SK-MEL-5 (cell line): ENCODE measurements at places on chromosomes 1 and 21.

GRCh38 chr1:152148051-152148450, 11.0 kb downstream of the RPTN start:
- no peak for DNase-seq

GRCh38 chr1:23263380-23263887, 46.1 kb upstream of the HTR1D start:
- no peak for DNase-seq

DNA sequence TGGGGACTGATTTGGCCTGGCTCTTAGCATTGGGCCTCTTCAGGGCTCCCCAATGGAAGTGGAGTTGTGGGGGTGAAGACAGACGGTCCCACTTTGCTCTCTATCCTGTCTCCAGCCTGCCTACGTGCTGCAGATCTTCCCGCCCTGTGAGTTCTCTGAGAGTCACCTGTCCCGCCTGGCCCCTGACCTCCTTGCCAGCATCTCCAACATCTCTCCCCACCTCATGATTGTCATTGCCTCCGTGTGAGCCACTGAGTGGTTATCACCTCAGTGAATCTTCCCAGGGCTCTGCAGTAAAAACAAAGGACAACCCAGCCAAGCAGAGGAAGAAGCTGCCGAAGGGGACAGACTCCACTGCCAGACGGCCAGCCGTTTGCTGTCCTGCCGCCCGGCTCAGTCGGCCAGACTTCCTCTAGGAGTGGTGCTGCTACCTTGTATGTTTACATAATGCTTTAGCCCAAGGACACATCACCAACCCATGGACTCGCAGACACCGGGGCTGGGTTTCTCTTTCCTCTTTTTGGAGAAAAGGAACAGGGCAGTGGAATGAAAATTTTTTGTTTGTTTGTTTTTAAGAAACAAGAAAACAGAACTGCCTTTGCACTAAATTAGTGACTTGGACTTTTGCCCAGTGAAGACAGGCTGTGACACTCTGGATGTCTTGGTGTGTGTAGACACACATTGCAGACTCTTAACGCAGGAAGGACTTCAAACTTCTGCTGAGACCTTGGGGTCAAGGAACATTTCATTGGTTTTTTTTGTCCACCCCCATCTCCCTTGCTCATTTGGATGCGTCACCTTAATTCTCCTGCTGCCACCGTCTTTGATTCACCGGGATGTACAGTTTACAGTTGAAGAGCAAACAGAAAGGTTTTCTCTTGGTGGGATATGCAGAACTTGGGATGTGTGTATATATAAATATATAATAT, 36.5 kb downstream of the ZBTB17 start:
- no peak for DNase-seq

DNA sequence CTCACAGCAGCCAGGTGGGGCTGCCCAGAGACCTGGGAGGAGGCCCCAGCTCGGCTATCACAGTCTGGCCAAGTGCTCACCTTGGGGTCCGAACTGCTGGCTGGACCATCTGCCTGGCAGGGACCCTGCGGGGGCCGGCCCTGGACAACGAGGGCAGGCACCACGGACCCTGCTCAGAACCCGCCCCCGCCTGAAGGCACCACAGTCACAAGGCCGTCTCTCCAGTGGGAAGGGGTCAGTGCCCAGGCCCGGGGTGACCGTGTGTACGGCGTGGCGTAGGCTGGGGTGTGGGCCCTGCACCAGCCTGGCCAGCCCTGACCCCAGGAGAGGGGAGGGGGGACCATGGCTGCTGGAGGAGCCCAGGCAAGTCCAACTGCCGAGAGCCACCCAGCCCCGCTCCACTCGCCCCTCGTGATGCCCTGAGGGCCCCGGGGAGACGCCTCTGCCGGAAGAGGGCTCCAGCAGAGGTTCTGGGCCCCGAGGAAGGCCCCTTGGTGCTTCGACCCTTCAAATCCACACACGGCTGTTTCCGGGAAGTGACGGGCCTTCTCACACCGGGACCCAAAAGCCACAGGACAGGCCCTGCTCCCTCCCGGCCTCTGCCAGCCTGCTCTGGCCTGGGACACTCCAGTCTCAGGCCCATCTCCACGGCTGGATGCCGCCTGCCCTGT, 11.2 kb upstream of the RNF223 start:
- DNase-seq = no peak

DNA sequence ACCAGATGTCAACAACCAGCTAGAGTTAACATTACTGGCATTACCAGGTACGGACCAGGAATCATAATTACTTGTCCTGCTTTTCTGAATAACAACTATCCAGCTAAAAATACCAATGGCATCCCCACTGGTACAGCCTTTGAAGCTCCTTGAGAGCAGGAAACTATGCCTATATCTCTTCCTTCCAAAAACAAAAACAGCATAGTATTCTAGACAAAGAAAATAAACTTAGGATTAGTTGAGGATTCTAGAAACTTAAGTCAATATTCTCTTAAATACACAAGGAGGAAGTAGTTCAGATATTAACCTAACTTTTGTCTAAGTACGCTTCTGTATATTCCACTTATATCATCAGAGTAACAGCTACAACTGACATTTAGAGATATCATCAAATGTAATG, 3.0 kb downstream of the FUBP1 start:
- no peak for DNase-seq

DNA sequence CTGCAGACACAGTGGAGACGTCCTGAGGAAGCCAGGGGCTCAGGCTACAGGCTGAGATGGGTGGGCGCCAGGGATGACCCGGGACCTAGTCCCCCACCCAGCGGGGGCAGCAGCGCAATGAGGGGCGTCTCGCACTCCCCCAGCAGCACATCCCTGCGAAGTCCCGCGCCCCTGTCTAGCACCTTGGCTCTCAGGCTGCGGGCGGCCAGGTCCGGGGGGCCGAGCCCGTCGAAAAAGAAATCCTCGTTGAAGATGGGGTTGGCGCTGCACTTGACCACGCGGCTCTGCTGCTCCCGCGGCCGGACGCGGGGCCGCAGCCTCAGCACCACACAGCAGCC, 1.8 kb downstream of the C2CD4D start:
- DNase-seq = no peak

- no peak for DNase-seq
Observed at GRCh38 chr1:17674726-17675500, 80.2 kb upstream of the ACTL8 start.

DNA sequence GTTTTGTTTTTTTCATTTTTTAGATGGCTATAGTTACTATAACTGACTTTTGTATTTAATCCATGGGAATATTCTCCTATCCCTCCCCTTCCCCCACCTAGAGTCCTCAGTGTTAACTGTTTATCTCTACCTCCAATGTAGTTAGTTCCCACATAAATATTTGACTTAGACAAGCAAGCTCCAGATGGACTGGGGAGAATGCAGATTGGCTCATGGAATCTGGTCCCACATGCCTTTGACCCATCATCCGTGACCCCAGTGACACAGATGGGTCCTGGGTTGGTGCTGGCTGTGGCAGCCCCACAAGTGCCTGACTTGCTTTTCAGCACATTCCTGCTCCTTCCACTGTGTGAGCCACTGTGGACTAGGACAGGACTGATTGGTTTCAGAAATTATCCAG, 41.8 kb downstream of the ATP2B4 start:
- DNase-seq = no peak

DNA sequence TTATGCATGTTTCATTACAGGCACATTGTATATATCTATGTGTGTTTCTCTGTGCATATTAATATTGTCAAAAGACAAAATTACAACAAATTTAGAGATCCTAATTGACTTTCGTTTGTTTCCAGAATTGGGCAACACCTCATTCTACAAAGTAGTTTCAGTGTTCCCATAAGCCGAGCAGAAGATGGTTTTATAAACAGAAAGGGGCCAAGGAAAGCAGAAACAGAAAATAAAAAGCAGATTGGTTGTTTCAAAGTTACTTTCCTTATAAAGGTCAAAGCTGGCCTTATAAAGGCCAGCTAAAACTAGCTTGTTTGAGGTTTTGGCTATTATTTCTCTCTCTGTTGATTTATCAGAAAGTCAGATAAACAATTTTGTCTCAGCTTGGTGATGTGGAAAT, 116.2 kb upstream of the FGGY start:
- no peak for DNase-seq

- no peak for DNase-seq
Observed at GRCh38 chr1:214259353-214259977, 21.5 kb upstream of the SMYD2 start.

- no peak for DNase-seq
Observed at GRCh38 chr1:36151845-36152203, 2.5 kb upstream of the TRAPPC3 start.

GRCh38 chr1:191261111-191261510, 783.4 kb upstream of the BRINP3 start:
- DNase-seq = no peak

DNA sequence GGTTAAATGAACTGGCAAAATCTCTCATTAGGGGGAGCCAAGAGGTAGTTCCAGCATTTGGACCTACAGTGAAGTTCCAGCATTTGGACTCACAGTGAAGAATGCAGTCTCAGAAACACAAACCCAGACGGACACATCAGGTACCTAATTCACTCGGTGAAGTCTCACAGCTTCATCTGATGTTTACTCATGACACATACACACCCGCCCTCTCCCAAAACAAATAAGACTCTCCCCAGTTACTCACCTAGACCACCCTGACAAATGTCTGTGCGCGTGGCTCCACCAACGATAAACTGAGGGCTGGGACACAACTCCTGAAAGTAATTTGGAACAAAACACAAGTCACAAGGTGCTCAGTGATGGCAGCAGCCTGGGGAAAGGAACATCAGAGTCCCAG, 11.4 kb downstream of the CAPN8 start:
- DNase-seq = no peak

DNA sequence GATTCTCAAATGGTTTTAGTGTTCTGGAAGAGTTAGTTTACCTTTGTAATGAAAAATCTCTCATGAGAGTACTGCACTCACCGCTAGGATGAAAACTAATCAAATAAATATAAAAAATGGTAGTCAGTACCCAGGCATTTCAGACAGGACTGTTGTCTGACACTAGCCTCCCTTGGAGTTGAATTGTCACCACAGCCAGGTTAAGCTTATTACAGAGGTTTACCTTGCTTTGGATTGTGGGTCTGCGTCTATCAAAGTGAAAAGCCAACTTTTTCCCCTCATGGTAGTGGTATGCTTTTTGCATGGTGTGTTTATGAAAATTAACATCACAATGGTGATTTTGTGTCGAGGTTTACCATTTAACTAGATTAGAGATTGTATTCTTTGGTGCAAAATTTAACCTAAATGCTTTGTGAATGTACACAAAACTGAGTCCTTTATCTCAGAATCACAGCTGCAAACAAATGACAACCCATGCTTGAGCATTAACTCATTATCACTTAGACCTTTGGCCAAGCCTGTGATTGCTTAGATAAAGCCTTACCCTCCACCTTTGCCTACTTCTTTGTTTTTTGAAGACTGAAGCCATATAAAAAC, 20.1 kb downstream of the RAP1A start:
- no peak for DNase-seq

GRCh38 chr1:32180186-32181060, 948 bp downstream of the TXLNA start:
- peak; percentile 28 for DNase-seq

DNA sequence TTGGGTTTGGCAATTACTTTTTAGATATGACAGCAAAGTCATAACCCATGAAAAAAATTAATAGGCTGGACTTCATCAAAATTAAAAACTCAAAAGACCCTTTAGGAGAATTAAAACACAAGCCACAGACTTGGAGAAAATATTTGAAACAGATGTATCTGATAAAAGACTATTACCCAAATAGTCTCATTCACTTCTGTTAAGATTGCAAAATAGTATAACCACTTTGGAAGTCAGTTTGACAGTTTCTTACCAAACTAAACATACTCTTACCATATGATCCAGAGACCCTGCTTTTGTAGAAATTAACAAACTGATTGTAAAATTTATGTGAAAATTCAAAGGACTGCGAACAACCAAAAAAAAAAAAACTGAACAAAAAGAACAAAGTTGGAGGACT, 32.5 kb upstream of the SLC44A3 start:
- no peak for DNase-seq

DNA sequence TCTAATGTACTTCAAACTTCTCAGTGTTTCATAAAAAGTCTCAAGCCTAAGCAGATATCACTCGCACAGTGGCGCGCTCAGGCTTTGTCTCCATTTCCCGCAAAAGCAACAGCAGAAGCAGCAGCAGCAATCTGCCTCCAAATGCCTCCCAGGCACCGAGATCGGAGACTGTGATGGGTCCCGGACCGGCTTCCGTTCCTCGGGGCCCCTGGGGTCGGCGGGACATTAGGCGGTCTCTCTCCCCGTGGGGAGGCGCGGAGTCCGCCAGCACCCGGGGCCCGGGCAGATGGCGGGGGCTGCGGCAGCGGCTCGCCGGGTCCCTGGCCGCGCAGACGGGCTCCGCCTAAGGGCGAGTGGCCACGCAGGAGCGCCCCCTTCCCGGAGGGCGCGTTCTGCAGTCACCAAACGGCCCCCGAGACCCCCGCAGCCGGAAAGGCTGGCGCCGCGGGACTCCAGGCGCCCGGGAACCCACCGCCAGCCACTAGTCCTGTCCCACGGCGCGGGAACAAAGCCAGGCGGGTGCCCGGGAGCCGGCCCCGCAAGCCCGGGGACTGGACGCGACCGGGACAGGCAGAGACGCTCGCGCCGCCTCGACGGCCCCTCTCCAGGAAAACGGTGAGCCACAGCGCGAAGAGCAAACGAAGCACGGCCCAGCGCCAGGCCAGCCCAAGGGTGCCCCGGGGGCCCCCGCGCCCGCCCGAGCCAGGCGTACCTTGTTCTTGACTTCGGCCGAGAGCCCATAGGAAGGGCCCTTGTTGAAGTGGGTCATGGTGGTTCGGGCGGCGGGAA, 590 bp downstream of the CNN3 start:
- DNase-seq = peak; percentile 38

GRCh38 chr1:38291906-38292521, 245.4 kb upstream of the POU3F1 start:
- no peak for DNase-seq

GRCh38 chr1:158185770-158186169, 5.1 kb downstream of the CD1D start:
- no peak for DNase-seq

- no peak for DNase-seq
Observed at GRCh38 chr1:43129426-43129825, 42.7 kb downstream of the EBNA1BP2 start.

DNA sequence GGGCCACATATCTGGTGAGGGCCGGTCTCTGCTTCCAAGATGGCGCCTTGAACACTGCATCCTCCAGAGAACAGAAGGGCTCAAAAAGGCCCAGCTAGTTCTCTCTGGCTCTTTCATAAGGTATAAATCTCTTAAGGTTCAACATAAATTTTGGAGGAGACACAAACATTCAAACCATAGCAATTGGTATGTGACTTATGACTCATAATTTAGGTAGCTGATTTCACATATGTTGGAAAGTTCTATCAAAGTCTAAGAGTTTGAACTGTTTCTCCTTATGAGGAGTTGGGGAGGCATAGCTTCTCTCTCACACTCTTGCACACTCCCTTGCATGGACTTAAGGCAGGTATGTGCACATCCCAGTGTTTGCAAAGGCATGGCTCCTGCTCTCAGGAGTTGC, 5.1 kb upstream of the FYB2 start:
- DNase-seq = no peak

- peak; percentile 36 for DNase-seq
Observed at GRCh38 chr1:37813529-37814145, 5.6 kb upstream of the YRDC start.

- no peak for DNase-seq
Observed at GRCh38 chr1:80982831-80983230, 817.9 kb upstream of the ADGRL2 start.

- DNase-seq = no peak
Observed at GRCh38 chr1:238772322-238772721, 614.0 kb upstream of the CHRM3 start.

GRCh38 chr1:14894811-14895560, 258.6 kb upstream of the TMEM51 start:
- DNase-seq = no peak
